ENCODE measurements at places on chromosomes 1 and 21.

DNA sequence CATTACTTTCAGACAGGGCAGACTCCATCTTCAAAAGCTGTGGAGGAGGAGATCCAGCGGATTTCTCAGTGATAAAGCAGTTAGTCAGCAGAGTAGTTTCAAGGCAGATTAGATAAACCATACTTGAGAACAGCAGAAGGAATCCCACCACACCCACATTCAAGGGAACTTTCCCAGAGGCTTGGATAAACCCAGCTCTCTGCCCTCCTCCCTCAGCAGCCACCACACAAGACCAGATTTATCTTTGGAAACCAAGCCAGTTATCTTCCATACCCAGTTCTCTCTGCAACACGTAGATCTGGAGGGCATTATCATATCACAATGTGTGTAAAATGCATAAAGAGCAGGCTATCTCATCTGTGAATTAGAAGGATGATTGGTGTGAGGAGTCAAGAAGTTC, 40.2 kb downstream of the GFI1 start:
- no peak for DNase-seq
- peaks cover 2% of the 10 kb centered on the region for H3K36me3 ChIP-seq
- H3K4me1 ChIP-seq, result peaks cover 9% of the 10 kb centered on the region

GRCh38 chr21:46598581-46599572, 6.0 kb downstream of the S100B start:
- DNase-seq, result no peak
- H3K27me3 ChIP-seq, result peaks cover 3% of the 10 kb centered on the region
- H3K4me1 ChIP-seq, result peaks cover 18% of the 10 kb centered on the region
- no peaks in the 10 kb centered on the region for H3K36me3 ChIP-seq
- no peak overlapping the region for H3K4me3 ChIP-seq
- H3K27ac ChIP-seq, result peak overlapping the region; percentile 45

- no peak overlapping the region for H3K27ac ChIP-seq
- DNase-seq, result no peak
Measured at GRCh38 chr1:25042331-25043227, 112.5 kb upstream of the RUNX3 start.

- no peaks in the 10 kb centered on the region for H3K27me3 ChIP-seq
- no peak for DNase-seq
- H3K4me3 ChIP-seq, result no peak overlapping the region
- no peaks in the 10 kb centered on the region for H3K4me1 ChIP-seq
Measured at GRCh38 chr1:62450301-62450700, 13.5 kb downstream of the USP1 start.

- no peaks in the 10 kb centered on the region for H3K27me3 ChIP-seq
- no peak within 1 kb of the TSS for H3K4me3 ChIP-seq
- no peak for DNase-seq
- no peaks in the 10 kb centered on the region for H3K36me3 ChIP-seq
- no peaks in the 10 kb centered on the region for H3K4me1 ChIP-seq
- H3K27ac ChIP-seq, result no peak within 1 kb of the TSS
Measured at GRCh38 chr1:150720703-150721102, at the start of gene HORMAD1. Gene HORMAD1, minus strand, starts transcription at chr1:150720895. Its CDS starts 1,390 bp downstream, at chr1:150719505.

GRCh38 chr1:152162792-152163463, 3.9 kb upstream of the RPTN start:
- H3K27ac ChIP-seq, result no peak overlapping the region

- H3K4me1 ChIP-seq, result peaks cover 2% of the 10 kb centered on the region
- H3K27me3 ChIP-seq, result no peaks in the 10 kb centered on the region
- H3K36me3 ChIP-seq, result no peaks in the 10 kb centered on the region
- H3K27ac ChIP-seq, result no peak overlapping the region
Measured at GRCh38 chr21:44294391-44295162, 5.3 kb upstream of the PFKL start.

Data from progenitor cell of endocrine pancreas (in vitro differentiated cells).